NCI-H524 treated with DMSO at 0.1 percent for 48 hours (cell line): ENCODE measurements at places on chromosomes 1 and 21.

DNA sequence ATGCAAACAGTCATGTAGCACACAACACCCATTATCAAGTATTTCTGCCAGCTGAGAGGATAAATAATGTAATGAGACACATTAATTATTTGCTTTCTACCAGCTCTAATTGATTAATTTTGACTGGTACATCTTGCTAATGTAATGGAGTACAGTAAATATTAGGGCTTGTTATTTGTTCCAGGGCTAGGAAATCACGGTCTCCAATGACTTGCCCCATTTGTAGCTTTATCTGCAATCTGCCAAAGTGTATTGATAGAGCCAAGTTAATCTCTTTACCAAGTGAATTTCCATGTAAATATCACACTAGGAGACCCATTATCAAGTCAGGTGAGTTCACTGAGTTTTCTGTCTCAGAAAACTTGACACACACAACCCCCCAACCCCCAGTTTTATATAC is 55.1 kb downstream of the RGS13 start:
- DNase-seq = no peak

- no peak for DNase-seq
Observed at GRCh38 chr1:193540511-193540910, 354.1 kb upstream of the B3GALT2 start.

DNA sequence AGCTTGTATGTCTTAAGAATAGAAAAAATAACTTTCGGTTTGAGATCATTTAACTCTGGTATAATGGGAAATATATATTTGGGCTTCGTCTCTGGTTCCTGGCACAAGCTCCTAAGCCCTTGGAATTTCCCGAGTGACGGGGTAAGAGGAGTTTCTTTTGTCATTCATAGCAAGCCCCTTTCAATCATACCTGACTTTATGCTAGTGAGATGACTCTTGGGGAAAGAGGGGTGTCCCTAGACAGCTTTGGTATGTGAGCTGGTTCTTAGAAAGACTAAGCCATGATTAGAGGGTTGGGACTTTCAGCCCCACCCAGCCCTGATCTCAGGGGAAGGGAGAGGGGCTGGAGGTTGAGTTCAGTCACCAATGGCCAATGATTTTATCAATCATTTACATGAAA is 13.9 kb upstream of the MTARC1 start:
- no peak for DNase-seq

DNA sequence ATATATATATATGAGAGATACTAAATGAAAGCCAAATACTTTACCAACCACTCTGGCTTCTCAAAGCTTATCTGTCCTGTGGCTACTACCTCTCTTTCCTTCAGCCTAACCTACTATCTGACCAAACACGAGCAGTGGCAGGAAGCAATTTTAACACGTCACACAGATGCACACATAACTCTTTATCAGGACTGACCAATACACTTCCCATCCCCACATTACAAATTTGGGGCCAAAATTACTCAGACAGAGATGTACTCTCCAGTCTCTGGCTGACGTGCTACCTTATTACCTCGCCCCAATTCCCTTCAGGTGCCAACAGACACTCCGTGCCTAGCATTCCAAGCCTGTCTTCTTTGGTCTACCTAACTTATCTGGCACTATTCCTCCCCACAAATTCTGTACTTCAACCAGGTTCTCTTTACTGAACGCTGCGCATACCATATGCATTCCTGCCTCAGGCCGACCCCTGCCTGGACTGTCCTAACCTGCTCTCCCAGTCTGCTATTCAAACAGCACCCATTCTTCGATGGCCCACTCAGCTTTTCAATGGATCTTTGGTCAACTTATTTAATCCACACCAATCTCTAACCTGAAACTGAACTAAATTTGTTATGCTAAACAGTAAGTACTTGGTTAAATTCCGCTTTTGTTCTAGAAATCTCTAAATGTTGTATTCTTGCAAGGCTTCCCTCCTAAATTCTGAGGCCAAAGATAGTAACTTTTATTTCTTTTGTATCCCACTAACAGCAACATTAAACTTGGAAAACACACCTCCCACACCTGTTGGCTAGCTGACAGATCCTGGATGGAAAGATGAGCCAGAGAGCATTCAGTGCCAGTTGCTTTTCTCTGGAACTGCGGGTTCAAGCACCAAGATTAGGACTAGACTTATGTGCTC is 27.9 kb downstream of the RERE start:
- no peak for DNase-seq

DNA sequence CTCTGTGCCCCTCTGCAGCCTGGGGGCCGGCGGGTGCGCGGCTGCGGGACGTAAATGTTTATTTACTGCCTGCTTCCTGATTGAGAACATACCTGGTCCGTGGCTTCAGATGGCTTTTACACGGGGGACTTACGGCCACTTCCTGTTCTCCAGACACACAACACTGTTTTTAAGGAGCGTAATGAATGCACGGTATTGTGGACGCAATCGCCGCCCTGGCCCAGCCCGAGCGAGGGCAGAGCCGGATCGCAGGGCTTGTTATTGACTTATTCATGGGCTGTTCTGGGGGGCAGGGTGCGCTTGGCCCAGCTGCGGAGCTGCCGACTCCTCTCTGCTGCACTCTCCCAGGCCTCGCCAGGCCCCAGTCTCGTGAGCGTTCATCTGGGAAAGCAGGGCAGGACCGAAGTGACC is 52.8 kb upstream of the ACTRT2 start:
- no peak for DNase-seq

DNA sequence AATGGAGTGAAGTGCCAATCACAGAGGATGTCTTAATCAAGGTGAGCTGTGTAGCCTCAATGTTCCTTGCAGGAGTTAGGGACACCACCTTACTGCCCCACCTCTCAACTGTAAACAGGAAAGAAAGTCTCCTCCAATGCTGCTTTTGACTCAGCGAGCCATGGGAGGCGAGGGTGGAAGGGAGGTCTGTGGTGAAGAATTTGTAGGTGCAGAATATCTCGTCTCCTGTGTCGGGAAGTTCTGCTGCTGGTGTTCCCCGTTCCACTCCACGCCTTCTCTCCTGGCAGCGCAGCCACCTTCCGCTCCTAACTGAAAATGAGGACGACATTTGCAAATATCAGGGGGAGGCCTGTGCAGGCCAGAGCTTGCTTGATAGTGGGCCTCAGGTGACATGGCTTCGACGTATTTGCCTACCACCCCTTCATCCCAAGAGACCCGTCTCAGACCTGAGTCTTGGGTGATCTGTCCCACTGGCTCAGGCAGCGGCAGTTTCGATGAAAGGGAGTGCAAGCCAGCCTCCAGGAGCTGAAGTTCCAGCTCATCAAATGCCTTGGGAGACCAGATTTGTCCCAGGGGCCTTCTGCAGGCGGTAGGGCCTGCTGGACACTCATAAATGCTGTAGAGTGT is 368.3 kb upstream of the C1orf174 start:
- no peak for DNase-seq

DNA sequence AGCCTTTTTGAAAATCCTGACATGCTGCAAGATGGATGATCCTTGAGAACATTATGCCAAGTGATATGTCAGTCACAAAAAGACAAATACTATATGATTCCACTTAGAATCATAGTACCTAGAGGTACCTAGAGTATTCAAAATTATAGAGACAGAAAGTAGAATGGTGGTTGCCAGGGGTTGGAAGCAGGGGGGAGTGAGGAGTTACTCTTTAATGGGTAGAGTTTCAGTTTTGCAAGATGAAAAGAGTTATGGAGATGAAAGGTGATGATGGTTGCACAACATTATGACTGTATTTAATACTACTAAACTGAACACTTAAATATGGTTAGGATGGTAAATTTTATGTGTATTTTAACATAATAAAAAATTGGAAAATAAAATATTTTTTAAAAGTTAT is 37.9 kb upstream of the PODN start:
- no peak for DNase-seq

DNA sequence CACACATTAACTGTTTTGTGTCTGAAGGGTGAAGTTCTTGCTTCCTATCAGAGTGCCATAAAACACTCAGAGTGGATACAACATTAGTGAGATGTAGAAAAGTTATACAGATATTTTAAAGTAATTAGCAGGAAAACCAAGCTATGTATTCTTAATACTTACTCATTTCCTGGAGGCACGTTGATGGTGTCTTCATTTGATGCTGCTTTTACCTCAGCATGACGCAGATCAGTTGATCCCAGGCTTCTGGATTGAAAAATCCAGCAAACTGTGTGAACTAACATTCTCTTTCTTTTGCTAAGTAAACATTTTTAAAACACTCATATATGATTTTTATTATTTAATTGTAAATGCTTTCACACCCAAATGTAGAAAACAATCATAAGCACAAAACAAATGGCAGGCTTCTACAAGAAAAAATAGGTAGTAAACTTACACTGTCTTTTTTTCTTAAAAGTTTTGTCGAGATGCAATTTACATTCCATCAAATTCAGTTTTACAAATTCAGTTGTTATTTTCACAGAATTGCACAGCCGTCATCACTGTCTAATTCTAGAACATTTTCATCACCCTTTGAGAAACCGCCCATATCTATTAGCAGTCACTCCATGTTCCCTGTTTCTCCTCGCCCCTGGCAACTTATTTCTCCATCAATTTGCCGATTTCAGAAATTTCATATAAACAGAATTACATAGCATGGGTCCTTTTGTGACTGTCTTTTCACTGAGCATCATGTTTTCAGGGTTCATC is 198.9 kb downstream of the LRRC7 start:
- DNase-seq = no peak

DNA sequence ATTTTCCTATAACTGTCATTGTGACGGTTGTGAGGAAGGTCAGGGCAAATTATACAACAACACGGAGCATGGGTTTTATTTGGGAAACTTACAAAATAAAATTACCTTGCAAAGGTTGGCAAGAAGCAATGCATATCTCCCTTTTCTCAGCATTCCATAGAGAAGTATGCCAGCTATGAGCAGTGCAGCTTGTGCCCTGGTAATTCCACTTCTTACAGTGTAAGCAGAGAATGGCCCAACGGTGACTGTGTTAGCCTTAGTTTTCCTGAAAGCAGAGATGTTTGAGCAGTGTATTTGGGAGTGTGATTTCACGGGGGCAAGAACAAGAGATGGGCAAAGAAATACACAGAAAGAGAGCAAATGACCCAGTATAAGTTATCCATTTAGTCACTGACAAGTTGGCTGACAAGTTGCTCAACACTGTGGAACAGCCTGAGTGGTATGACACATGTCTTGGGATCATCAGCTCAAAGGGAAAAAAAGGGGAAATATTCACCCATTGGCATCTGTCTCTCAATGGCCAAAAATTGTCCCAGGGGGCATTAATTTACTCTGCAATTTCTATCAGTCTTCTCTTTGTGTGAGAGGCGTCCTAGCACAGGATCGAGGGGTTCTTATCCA is 210.9 kb upstream of the NRIP1 start:
- no peak for DNase-seq

DNA sequence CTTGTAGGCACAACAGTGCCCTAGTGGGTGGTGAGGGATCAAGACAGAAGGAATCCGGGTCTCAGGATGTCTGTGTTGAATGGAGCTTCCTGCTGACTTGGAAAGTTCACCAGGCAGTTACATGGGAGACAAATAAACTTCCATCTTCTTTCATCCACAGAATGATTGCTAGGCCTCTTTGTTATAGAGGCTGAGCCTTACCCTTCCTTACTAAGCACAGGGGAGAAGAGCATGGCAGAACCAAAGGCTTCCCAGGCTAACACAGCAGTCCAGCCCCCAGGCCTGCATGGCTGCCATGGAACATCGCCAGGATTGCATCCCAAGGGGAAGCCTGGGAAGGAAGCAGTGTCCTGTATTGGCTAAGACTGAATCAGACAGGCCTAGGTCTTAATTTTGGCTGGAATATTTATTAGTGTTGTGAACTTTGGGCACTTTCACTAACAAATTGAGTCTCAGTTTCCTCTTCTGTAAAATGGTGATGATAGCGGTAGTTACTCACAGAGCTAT is 18.7 kb downstream of the HEYL start:
- DNase-seq = no peak

DNA sequence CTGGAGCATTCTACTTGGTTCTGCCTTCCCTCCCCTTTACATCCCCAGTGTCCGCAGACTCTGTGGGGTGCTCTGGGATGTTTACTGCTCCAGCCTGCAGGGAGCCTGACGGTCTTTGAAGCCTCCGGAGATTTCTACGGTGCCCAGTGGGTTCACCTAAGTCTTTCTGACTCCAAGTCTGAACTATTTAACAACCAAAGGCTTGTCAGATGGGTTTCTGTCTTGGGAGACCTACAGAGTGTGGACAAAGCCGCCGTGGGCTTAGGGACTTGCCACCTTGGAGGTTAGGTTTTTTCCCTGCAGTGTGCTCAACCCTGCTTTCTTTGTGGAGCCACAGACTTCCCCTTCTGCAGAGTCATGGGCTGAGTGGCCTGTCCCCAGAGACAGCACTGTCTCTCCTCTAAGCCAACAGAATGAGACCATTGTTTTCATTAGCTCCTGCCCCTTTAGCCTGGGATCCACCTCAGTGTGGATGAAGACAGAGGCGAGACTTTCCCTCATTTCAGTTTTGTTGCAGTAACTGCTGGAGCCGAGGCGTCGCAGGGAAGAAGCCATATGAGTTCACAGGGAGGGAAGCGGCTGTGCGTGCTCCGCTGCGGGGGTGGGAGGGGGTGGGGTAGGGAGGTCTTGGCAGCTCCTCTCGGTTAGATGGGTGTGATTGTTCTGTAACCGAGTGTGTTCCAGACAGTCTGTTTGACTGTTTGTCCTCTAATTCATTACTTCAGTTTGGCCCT is 120.7 kb downstream of the CNIH3 start:
- DNase-seq = no peak

GRCh38 chr1:207997486-207998268 is 86.8 kb upstream of the CD34 start:
- DNase-seq = no peak

- DNase-seq = no peak
Observed at GRCh38 chr1:239730378-239730777, 344.0 kb downstream of the CHRM3 start.
